NCI-H82 (cell line): ENCODE measurements at places on chromosomes 7 and 10.

DNA sequence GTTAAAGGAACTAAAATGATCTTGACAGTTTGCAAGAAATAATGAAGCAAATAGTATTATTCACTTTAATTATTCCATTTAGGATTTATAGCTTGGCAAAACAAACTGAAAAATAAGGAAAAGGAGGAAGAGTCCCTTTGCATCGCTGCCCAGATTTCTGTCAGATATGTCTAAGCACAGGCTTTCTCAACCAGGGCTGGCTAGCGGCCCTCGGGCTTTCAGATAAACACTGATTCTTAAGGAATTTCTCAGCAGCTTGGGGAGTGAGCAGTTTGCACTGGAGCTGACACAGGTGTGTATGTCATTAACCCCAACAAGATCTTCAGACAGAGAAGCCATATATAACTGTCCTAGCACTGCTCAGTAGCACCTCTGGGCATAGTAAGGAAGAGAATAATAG lies 47.9 kb upstream of the SEMA3D start:
- DNase-seq, result no peak

DNA sequence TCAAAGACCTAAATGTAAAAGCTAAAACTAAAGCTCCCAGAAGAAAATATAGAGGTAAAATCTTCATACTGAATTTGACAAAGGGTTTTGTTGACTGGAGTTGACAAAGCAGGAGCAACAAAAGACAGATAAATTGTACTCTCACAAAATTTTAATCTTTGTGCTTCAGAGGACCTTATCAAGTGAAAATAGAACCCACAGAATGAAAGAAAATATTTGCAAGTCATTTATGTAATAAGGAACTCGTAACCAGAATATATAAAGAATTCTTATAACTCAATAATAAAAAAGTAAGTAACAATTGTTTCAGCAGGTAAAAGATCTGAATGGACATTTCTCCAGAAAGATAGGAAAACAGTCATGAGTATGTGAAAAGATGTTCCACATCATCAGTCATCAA lies 62.0 kb upstream of the SRRM3 start:
- DNase-seq, result no peak

DNA sequence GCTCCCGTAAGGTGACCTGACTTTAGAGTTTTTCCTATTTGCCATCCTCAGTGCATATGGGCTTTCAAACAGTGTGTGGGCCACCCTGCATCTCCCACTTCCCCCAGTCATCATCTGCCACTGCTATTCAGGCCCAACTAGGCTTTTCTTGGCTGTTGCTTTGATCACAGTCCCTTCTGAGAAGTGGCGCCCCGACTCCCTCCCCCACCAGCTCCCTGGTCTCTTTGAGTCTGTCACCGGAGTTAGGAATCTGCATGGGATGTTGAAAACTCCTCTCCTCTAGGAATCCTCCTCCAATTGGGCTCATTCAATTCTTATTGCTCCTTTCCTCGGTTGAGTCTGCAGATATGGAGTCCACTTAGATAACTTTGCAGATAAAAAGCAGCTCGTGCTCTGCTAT lies 32.1 kb downstream of the HIF1AN start:
- DNase-seq, result no peak

DNA sequence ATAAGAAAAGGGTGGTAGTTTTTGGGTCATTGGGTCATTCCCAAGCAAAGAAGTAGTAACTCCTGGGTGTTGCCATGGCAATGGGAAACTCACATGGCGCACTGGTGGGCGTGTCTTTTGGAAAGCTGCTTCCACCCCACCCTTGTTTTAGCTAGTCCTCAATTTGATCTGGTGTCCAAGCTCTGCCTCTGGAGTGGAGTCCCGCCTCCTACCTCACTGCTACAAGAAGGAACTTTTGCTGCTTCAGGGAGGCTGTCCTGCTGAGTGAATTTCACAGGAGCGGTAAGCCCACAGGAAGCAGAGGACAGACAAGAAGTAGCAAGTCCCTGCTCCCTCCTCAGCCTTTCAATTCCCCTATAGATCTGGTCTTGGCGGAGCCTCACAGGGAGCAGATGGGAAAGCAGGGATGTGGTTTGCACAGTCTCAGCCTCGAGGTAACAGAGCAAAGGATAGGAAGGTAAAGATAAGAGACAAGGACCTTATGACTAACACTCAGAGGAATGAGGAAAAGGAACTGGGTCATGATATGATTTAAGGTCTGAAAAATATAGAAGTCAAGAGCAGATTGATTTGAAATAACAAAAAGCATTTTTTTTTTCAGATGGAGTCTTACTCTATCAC lies 700.3 kb downstream of the TNS3 start:
- no peak for DNase-seq

GRCh38 chr7:24133691-24134090 lies 150.3 kb upstream of the NPY start:
- no peak for DNase-seq

GRCh38 chr7:29005829-29006228 lies 47.7 kb upstream of the TRIL start:
- no peak for DNase-seq

GRCh38 chr10:32318476-32318896 lies 28.5 kb downstream of the EPC1 start:
- DNase-seq, result no peak

- no peak for DNase-seq
Measured at GRCh38 chr10:127834791-127835190, 58.0 kb downstream of the CLRN3 start.

- DNase-seq, result no peak
Measured at GRCh38 chr10:7239312-7239985, 171.4 kb downstream of the SFMBT2 start.

GRCh38 chr7:27215356-27215755 lies 15.5 kb upstream of the HOXA13 start:
- peak; percentile 68 for DNase-seq

- peak; percentile 71 for DNase-seq
Measured at GRCh38 chr7:98168181-98168903, 42.9 kb upstream of the BHLHA15 start.

GRCh38 chr10:88190540-88191235 lies 327.3 kb downstream of the PTEN start:
- DNase-seq, result no peak

GRCh38 chr7:5226921-5227785 lies 37.1 kb downstream of the WIPI2 start:
- DNase-seq, result no peak

DNA sequence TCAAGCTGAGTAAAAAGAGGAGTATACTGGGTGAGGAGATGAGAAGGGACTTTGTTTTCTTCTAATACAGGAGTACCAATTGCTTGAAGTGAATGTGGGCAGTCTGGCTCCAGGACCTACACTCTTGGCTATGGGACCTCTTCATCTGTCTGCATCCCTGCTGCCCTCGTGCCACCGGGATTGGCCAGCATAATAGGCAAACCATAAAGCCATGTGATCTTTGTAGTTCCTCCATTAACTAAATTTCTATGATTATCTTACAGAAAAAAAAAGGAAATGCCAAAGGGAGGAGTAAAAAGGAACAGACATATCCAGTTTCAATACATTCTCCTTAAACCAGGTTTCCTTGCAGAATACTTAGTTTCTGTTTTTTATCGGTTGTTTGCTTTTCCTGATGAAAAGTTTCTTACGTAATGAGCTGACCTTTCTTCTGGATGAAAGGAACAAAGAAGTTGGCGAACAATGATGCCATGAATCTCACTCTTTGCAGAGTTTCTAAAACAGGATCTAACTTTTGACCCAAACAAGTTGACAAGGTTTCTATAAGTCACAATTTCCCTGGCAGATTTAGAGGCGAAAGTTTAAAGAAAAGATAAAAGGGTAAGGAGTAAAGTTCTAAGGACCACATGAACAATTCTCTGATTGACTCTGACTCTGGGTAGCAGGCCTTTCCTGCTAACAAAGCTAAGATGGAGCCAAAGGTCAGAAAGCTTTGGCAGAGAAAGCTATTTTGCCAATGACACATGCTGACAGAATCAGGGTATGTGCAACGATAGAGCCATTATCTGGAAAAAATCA lies 54.1 kb downstream of the LAMB1 start:
- DNase-seq, result no peak

GRCh38 chr7:26649388-26649787 lies 215.0 kb downstream of the SKAP2 start:
- DNase-seq, result no peak

DNA sequence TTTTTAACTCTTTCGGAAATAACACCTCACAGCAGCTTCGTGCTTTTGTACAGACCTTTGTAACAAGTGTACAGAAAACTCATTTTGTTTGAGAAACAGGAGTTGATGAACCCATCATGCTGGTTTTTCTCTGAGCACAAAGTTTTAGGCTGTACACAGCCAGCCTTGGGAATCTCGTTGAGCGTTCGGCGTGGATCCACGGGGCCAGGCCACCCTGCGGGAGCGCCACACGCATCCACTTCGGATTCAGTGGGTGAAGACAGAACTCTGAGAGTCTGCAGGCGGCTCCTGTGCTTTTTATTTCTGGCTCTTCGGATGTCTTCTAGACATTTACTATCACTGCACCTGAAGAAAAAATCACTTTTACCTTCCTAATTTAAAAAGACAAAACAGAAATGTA lies 131.2 kb downstream of the SMURF1 start:
- DNase-seq, result no peak

DNA sequence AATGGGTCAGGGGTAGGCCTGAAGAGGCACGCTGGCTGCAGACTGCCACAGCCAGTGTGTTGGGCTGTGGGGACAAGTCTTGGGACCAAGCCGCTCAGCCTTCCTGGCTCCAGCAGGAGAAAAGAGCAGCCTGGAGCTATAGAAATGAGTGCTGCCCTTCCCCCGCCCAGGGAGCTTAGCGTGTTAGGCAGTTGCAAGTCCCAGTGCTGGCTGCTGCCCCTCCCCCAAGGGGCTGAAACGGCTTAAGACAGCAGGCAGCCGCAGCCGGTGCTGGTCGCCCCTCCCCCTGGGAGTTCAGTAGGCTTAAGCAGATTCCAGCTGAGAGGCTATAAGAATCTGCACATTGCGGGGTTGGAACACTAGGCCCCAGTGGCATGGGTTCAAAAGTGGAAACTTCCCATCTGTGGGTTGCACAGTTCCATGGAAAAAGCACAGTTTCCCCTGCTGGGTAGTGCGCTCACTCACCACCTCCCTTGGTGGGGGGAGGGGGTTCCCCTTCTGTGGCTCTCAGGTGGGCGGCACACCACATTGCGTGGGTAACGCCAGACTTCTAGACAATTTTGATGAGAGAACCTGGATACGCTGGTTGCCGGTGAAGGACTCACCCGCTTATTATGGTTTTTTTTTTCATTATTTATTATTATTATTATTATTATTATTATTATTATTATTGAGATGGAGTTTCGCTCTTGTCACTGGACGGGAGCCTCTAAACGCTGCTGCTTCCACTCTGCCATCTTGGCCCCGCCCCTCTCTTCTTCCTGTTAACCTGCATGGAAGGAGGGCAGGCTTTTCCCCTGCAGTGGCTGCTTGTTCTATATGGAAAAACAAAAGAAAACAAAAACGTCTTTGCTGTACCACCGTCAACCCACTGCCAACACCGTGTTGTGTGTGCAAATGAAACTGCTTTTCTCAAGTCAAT lies 151.1 kb downstream of the CXCL12 start:
- peak; percentile 95 for DNase-seq

GRCh38 chr10:27744802-27745731 lies 552 bp downstream of the MKX start:
- DNase-seq, result no peak

DNA sequence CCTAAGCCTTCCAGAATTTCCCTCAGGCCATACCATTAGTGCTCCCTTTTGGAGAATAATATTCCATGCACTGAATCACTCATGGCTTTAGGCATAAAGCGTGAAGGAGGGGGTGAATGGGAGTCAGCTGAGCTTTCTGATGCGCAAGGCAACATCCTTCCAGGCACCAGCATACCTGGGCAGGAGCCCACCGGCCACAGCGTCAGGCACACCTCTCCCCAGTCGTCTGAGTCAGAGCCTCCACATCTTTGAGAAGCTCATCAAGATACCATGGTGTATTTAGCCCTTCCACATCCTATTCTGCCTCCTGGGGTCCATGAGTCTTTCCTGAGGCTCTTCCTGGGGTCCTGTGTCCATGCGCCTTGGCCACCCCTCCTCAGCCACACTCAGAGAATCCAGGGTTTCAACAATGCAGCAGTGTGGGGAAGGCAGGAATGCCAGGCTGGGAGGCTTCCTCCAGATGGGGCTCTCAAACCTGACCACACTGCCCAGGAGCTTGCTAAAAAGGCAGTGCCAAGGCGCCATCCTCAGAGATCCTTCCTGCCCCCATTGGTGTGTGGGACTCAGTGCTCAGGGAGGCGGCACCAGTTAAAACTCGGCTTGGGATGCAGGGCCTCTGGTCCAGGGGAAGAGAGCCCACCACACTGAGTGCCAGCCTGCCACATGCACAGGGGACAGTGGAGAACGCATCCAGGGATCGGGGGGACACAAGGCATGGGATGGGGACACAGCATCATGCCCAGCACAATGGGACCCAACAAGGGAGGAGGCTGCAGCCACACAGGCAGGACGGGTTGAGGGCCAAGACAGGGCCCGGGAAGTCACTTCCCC lies 31.6 kb downstream of the RASGEF1A start:
- DNase-seq, result no peak

DNA sequence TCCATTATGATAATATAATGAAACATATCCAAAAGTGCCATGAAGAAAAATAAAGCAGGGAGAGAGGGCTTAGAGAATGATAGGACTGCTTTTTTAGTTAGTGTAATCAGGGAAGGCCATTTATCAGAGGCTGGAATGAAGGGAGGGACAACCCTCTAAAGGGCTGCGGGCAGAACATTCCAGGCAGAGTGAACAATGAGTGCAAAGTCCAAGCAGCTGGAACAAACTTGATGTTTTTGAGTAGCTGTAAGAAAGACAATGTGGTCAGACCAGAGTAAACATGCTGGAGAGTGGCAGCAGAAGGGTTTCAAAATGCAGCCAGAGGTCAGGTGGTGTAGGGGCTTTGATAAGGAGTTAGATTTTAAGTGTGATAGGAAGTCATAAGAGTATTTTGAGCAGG lies 65.6 kb upstream of the CCDC6 start:
- no peak for DNase-seq

- no peak for DNase-seq
Measured at GRCh38 chr10:103021150-103021899, 103.2 kb downstream of the CNNM2 start.

GRCh38 chr7:73740771-73741170 lies 2.2 kb upstream of the ABHD11 start:
- DNase-seq, result no peak

DNA sequence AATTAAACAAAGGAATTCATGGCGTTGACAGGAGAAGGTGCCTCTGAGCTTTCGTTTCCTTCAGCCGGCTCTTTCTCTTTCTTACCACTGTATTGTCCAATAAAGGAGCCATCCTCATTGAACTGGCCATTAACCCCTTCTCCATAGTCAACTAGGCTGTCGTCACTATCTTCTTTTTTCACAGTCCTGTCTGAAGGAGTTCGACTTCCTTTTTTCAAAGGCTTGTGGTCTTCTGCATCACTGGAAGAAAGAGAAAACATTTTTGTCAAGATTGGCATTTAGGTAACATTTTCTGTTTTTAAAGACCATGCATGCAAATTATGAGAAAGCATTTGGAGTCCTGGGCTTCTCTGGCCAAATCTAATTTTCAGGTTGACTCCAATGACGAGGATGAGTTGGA lies 19.7 kb upstream of the LAMB4 start:
- no peak for DNase-seq

- DNase-seq, result no peak
Measured at GRCh38 chr10:49643241-49644034, 29.6 kb downstream of the CHAT start.

GRCh38 chr10:127580822-127581221 lies 31.7 kb downstream of the NPS start:
- no peak for DNase-seq
